ENCODE measurements at places on chromosomes 6 and 20.

DNA sequence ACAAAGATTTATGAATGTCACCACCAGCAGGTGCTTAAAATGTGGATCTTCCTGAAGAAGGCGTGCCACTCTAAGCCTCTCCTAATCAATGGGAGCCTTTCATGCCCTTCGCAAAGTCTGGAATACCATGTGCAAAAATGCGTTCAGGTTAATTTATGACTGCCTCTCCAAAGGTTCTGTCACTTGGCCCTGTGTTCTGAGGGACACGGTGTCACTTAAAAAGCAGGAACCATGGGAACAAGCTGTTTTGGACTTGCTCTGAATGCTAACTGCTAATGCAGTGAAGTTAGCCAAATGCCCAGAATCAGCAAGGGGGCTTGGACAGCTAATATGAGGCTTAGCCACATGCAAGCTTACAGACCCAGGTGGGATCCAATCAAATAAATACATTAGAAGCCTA lies 250.3 kb downstream of the TSHZ2 start:
- DNase-seq = no peak

GRCh38 chr6:156773935-156774852 lies 3.0 kb upstream of the ARID1B start:
- DNase-seq = no peak

DNA sequence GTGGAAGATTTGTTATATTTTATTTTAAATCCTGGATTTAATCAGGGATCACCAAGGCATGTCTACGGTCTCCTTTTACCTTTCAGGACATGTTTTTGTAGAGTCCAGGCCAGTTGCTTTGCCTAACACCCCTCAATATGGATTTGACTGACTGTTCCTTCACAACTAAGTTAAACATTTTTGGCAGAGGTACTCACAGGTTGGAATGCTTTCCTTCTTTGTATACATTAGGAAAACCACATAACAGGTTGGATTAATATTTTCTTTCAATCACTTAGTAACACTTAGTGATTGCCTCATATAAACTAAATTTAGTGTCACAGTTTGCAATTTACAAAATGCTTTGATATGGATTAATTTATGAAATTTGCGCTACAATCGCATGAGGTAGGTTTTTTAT lies 64.5 kb downstream of the IPCEF1 start:
- no peak for DNase-seq

GRCh38 chr20:38238829-38239228 lies 21.7 kb downstream of the KIAA1755 start:
- no peak for DNase-seq

GRCh38 chr6:136517582-136517981 lies 32.6 kb downstream of the MAP7 start:
- DNase-seq = no peak

DNA sequence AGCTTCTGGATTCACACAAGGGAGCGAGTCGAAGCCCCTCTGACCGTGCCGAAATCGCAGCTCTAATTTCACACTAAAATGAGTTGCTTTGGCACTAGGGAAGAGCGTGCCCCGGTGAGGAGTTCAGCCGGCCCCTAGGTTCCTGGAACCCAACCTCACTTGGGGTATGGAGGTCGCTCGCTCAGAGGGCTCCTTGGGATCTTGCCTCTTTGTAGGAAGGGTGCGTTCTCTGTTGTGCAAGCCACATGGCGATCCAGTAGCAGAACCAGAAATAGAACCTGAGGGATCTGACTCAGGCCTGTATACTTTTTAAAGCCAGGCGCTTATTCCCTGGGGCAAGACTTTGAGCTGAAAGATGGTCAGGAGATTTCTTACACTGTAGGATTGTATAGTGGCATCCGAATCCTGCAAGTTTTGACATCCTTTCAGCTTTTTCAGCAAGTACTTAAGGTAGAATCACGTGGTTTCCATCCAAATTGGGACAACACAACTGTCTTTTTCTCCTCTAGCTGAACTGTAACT lies 861 bp upstream of the RALGAPA2 start:
- DNase-seq = no peak
